ENCODE measurements at places on chromosomes 2 and 18.
A peak's percentile ranks its signal among the peaks of the same experiment; 100 is the strongest.

DNA sequence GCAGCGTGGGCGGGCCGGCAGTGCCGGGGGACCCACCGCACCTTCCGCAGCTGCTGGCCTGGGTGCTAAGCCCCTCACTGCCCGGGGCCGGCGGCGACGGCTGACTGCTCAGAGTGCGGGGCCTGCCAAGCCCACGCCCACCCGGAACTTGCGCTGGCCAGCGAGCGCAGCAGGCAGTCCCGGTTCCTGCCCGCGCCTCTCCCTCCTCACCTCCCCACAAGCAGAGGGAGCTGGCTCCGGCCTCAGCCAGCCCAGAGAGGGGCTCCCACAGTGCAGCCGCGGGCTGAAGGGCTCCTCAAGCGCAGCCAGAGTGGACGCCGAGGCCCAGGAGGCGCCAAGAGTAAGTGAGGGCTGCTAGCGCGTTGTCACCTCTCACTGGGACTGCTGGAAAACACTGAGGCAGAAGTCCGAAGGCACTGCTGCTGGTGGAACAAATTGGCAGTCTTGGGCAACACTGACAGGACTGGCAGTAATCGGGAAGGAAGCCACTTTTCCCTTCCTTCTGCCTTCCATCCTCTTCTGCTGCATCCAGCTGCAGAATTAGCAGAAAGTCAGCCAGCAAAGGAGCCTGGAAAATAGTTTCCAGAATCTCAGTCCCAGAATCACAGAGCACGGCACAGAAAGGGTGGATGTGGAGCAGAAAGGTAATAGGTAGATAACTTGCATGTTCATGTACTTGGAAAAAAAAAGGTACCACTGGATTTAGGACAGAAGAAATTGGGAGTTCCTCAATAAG lies 179.4 kb upstream of the FN1 start:
- no peak for DNase-seq

GRCh38 chr2:218810256-218810655 lies 21.3 kb downstream of the PRKAG3 start:
- DNase-seq, result no peak

GRCh38 chr2:112958428-112959108 lies 19.2 kb upstream of the IL36G start:
- peak; percentile 66 for DNase-seq

DNA sequence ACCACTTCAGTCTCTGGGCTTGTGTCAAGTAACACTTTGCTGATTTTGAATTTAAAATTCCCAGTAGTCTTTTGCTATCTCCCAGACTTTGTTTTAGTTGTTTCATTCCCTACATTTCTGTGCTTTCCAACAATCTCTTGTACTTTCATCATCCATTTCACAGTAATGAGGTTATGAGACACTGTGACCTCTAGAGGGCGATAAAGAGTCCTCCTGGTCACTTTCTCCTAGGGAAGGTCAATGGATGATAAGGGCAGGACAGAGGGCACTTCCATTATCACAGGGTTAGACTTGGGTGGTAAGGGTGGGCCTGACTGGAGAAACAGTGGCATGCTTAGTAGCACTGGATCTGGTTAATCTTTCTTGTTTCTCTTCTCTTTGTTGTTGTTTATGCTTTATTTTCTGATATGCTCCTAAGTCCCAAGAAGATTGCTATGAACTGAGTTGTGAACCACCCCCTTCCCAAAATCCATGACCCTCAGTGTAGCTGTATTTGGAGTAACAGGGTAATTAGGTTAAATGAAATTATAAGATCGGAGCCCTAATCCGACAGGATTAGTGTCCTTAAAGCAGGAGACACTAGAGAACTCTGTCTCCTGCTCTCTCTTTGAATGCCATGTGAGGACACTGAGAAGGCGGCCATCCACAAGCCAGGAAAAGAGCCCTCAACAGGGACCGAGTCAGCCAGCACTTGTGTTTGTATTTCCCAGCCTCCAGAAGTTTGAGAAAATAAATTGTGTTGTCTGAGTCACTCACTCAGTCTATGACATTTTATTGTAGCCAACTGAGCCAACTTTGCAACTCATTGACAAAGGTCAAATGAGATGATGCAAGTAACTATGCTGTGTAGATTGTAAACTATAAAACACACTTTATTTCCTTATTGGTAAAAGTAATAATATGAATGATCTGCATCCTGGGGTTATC lies 779.2 kb downstream of the CNTNAP5 start:
- DNase-seq, result peak; percentile 34
